ENCODE measurements at places on chromosomes 1 and 21. TPM values are rescaled to one million over a fixed set of nuclear protein-coding genes. Genes with fewer than 3 reads are reported as not detected.

DNA sequence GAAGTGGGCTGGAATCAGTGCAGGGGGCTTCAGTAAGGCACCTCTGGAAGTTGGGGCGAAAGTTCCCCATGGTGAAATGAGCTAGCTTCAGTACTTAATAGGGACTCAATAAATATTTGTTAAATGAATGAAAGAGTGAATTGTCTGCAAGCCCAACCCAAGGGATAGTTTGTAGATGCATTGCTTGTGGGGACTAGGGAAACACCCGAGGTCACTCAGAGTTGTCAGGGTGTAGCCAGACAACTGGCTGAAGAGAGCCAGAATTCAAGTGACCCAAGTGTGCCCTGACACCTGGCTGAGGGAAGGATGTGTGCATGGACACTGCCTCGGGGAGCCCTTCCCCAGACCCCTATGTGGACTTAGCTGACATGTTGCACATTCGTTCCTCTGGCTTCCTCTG lies 1.3 kb upstream of the SLC26A9 start:
- no peaks in the 10 kb centered on the region for H3K36me3 ChIP-seq
- H3K4me3 ChIP-seq: no peak overlapping the region
- H3K27ac ChIP-seq: no peak overlapping the region

Gene GRIK3
- not detected for total RNA-seq

- no peaks in the 10 kb centered on the region for H3K36me3 ChIP-seq
- H3K27me3 ChIP-seq: no peaks in the 10 kb centered on the region
- H3K27ac ChIP-seq: peak overlapping the region; percentile 8
- peaks cover 17% of the 10 kb centered on the region for H3K4me1 ChIP-seq
- peak; percentile 71 for DNase-seq
Measured at GRCh38 chr1:924656-925560, 1.2 kb downstream of the SAMD11 start.

Gene ARHGEF2
- total RNA-seq: 167 TPM

DNA sequence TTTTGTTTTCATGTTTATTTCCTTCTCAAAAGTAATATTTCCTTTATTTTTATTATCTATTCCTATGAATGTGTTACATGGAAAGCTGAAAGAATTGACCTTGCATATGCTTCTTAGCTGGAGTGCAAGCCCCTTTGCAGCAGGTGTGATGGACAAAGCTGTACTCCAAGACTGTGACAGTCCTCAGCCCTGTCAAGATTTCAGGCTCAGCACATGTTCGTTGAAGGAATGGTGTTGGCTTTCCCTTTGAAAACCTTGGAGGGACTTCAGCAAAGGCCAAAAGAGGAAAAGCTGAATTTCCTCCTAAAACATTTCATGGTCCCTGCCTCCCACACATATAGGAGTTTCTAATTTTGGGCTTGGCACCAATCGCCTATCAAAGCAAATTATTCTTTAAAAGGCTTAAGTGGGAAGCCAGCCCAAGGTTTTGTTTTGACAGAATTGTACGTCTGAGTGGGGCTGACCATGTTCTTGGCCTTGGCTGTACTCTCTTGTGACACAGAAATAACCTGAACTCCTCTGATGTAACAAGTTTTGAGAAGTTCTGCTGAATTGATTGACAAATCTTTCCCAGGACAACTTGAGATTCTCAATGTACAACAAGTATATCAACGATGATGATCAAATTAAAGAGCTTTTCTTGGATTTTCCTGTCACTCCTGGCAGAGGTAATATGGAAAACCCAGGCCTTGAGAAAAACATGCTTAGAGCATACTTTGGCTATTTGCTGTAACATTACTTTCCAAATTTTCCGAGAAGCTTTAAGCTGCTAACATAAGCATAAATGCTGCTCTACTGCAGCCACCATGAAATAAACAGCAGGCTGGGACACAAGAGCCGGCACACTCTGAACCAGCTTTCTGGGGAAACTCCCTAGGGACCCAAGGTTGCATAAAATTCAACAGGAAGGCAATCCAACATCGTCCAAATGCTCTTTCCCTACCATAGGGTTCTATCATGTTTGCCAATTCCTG lies 135.7 kb upstream of the ZNF648 start:
- H3K27ac ChIP-seq: no peak overlapping the region
- no peak for DNase-seq
- no peak overlapping the region for H3K4me3 ChIP-seq
- H3K36me3 ChIP-seq: no peaks in the 10 kb centered on the region

GRCh38 chr1:199226163-199226562 lies 587.3 kb downstream of the PTPRC start:
- H3K4me3 ChIP-seq: no peak overlapping the region

- H3K27me3 ChIP-seq: peaks cover 6% of the 10 kb centered on the region
- H3K4me3 ChIP-seq: no peak overlapping the region
Measured at GRCh38 chr1:75625795-75626194, 14.9 kb upstream of the SLC44A5 start.

- no peak overlapping the region for H3K27ac ChIP-seq
- no peaks in the 10 kb centered on the region for H3K4me1 ChIP-seq
- H3K36me3 ChIP-seq: no peaks in the 10 kb centered on the region
- H3K4me3 ChIP-seq: no peak overlapping the region
- DNase-seq: no peak
- 0 out of 2 replicates have a peak, but pooled peaks cover 7% of the 10 kb centered on the region for H3K27me3 ChIP-seq
Measured at GRCh38 chr1:56437959-56438358, 141.4 kb downstream of the PLPP3 start.

- H3K27ac ChIP-seq: no peak overlapping the region
- H3K27me3 ChIP-seq: peaks cover 54% of the 10 kb centered on the region
- H3K36me3 ChIP-seq: no peaks in the 10 kb centered on the region
- H3K4me1 ChIP-seq: no peaks in the 10 kb centered on the region
- no peak for DNase-seq
Measured at GRCh38 chr1:3034162-3034561, 12.9 kb downstream of the ACTRT2 start.

GRCh38 chr1:11990303-11991032 lies 10.2 kb downstream of the MFN2 start:
- no peak for DNase-seq
- no peaks in the 10 kb centered on the region for H3K4me1 ChIP-seq
- H3K27ac ChIP-seq: no peak overlapping the region
- no peak overlapping the region for H3K4me3 ChIP-seq
- no peaks in the 10 kb centered on the region for H3K27me3 ChIP-seq

DNA sequence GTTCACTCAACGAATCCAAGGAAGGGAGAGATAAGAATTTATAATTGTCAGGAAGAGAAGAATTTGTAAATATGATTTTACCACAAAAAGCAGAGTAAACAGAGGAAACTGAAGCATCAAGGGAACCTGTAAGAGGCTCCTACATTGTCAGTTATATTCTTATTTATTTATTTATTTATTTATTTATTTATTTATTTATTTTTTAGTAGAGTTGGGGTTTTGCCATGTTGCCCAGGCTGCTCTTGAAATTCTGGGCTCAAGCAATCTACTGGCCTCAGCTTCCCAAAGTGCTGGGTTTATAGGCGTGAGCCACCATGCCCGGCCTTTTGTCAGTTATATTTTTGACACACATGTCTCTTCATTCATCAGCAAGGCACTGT lies 47.1 kb downstream of the FCRL3 start:
- H3K4me3 ChIP-seq: no peak overlapping the region
- H3K27ac ChIP-seq: no peak overlapping the region
- no peaks in the 10 kb centered on the region for H3K36me3 ChIP-seq
- H3K4me1 ChIP-seq: no peaks in the 10 kb centered on the region
- H3K27me3 ChIP-seq: no peaks in the 10 kb centered on the region

GRCh38 chr1:93489756-93490155 lies 41.8 kb downstream of the FNBP1L start:
- H3K4me3 ChIP-seq: no peak overlapping the region
- no peaks in the 10 kb centered on the region for H3K4me1 ChIP-seq
- no peaks in the 10 kb centered on the region for H3K27me3 ChIP-seq
- no peak for DNase-seq
- no peaks in the 10 kb centered on the region for H3K36me3 ChIP-seq

Gene PTPRF
- total RNA-seq: 34.1 TPM

GRCh38 chr1:95073446-95073845 lies 695 bp upstream of the ALG14 start:
- DNase-seq: no peak
- no peaks in the 10 kb centered on the region for H3K36me3 ChIP-seq
- peak overlapping the region; percentile 83 for H3K4me3 ChIP-seq
- no peaks in the 10 kb centered on the region for H3K4me1 ChIP-seq
- H3K27me3 ChIP-seq: no peaks in the 10 kb centered on the region
- H3K27ac ChIP-seq: peak overlapping the region; percentile 63

Gene KIF14
- 21.0 TPM for total RNA-seq

DNA sequence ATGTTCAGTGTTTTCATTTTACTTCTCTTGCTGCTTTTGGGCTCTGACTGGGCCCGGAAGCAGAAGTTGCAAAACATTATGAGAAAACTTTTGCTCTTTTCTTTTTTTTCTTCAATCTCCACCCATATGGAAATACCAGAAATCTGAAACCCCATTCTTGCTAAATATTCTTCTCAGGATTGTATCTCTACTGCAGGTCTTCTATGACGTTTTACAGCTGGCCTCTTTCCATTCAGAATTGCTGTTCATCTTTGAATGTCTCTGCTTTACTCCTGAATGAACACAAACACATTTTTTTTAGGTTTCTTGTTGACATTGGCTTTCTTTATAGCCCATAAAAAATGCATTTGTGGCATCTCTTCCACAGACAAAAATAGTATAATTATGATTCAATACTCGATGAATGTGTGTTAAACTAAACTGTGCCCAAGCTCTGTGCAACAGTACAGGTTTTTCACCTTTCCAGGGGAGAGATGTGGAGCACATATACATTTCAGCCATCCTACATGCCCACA lies 18.8 kb downstream of the PTPRC start:
- DNase-seq: no peak
- H3K4me3 ChIP-seq: no peak overlapping the region
- H3K27me3 ChIP-seq: no peaks in the 10 kb centered on the region

- peaks cover 14% of the 10 kb centered on the region for H3K36me3 ChIP-seq
- DNase-seq: peak; percentile 33
- peak overlapping the region; percentile 85 for H3K27ac ChIP-seq
- H3K4me1 ChIP-seq: no peaks in the 10 kb centered on the region
Measured at GRCh38 chr1:112957133-112957812, 1.3 kb upstream of the SLC16A1 start.

GRCh38 chr1:179012038-179012437 lies 13.7 kb upstream of the FAM20B start:
- H3K27me3 ChIP-seq: no peaks in the 10 kb centered on the region
- H3K27ac ChIP-seq: no peak overlapping the region
- no peak for DNase-seq
- H3K36me3 ChIP-seq: no peaks in the 10 kb centered on the region
- H3K4me3 ChIP-seq: no peak overlapping the region

- no peak overlapping the region for H3K27ac ChIP-seq
- no peaks in the 10 kb centered on the region for H3K36me3 ChIP-seq
- H3K4me1 ChIP-seq: no peaks in the 10 kb centered on the region
Measured at GRCh38 chr21:22444990-22445389, 1446.8 kb downstream of the NCAM2 start.

GRCh38 chr1:235329139-235329902 lies 951 bp downstream of the GGPS1 start:
- DNase-seq: peak; percentile 60
- no peaks in the 10 kb centered on the region for H3K27me3 ChIP-seq
- no peaks in the 10 kb centered on the region for H3K36me3 ChIP-seq
- H3K4me1 ChIP-seq: peaks cover 5% of the 10 kb centered on the region
- H3K4me3 ChIP-seq: peak overlapping the region; percentile 85
- H3K27ac ChIP-seq: peak overlapping the region; percentile 90

DNA sequence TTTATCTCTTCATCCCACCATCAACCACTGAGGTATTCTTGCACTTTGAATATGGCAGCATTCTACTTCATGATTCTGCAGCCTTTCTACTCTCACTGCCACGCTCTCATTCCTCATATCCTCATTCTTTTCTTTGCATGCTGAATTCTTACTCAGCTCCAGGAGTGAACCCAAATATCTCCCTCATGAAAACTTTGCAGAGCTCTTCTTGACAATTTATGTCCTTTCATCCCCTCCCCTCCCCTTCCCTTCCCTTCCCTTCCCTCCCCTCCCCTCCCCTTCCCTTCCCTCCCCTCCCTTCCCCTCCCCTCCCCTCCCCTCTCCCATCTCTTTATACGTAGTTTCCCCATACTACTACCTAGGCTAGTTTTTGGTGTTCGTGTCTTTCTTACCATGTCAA lies 363.9 kb downstream of the RYR2 start:
- no peaks in the 10 kb centered on the region for H3K27me3 ChIP-seq
- no peak overlapping the region for H3K27ac ChIP-seq
- H3K36me3 ChIP-seq: no peaks in the 10 kb centered on the region
- 0 out of 2 replicates have a peak, but pooled peaks cover 3% of the 10 kb centered on the region for H3K4me1 ChIP-seq

GRCh38 chr1:93720956-93721626 lies 39.5 kb upstream of the BCAR3 start:
- H3K27me3 ChIP-seq: no peaks in the 10 kb centered on the region
- H3K4me1 ChIP-seq: peaks cover 37% of the 10 kb centered on the region
- H3K4me3 ChIP-seq: no peak overlapping the region
- no peak overlapping the region for H3K27ac ChIP-seq
- DNase-seq: no peak

Gene POU3F1
- total RNA-seq: 1.6 TPM

Measured in SJCRH30 (cell line).